ENCODE measurements at places on chromosomes 6 and 20. TPM values are rescaled to one million over a fixed set of nuclear protein-coding genes. Genes with fewer than 3 reads are reported as not detected.

COL21A1 gene
- 1.9 TPM for total RNA-seq

TTLL9 gene
- 0.25 TPM for total RNA-seq

GRCh38 chr20:7285918-7286556, 518.6 kb downstream of the BMP2 start:
- H3K4me1 ChIP-seq, result no peaks in the 10 kb centered on the region
- no peaks in the 10 kb centered on the region for H3K27me3 ChIP-seq
- H3K4me3 ChIP-seq, result no peak overlapping the region
- peak; percentile 89 for DNase-seq

GRCh38 chr6:140897804-140898573, 1234.7 kb upstream of the GJE1 start:
- DNase-seq, result no peak
- no peaks in the 10 kb centered on the region for H3K36me3 ChIP-seq
- H3K27me3 ChIP-seq, result no peaks in the 10 kb centered on the region

- no peak overlapping the region for H3K4me3 ChIP-seq
- H3K4me1 ChIP-seq, result no peaks in the 10 kb centered on the region
- no peaks in the 10 kb centered on the region for H3K36me3 ChIP-seq
- no peak for DNase-seq
- H3K27me3 ChIP-seq, result no peaks in the 10 kb centered on the region
Measured at GRCh38 chr20:14830466-14830865, 493.1 kb upstream of the FLRT3 start.

DNA sequence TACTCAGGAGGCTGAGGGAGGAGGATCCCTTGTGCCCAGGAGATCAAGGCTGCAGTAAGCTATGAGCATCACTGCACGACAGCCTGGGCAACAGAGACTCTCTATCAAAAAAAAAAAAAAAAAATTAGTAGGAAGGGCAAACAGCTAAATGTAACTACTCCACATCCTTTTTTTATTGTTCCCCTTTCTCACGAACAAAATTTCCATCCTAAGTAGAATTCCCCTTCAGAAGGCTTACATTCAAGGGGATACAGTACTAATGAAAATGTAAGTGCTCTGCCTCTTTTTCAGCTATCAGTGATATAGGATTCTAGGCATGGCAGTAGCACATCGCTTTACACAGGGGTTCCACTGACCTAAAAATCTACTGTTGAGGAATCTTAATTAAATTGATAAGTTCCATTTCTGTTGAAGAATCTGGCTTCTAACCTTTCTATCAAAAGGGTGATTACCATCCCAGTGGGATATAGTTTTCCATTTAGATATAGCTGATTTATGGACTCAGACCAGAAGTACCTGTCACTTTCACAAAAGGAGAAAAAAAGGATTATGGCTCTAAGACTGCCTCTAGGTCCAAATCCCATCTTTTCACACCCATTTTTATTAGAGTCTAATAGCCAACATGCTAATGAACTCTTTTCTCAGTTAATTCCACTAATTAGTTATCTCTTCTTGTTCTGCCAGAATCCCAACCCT, 2.6 kb downstream of the B4GALT5 start:
- DNase-seq, result no peak
- no peak overlapping the region for H3K27ac ChIP-seq
- H3K4me1 ChIP-seq, result peaks cover 8% of the 10 kb centered on the region
- H3K27me3 ChIP-seq, result no peaks in the 10 kb centered on the region
- peak overlapping the region; percentile 84 for H3K4me3 ChIP-seq

DNA sequence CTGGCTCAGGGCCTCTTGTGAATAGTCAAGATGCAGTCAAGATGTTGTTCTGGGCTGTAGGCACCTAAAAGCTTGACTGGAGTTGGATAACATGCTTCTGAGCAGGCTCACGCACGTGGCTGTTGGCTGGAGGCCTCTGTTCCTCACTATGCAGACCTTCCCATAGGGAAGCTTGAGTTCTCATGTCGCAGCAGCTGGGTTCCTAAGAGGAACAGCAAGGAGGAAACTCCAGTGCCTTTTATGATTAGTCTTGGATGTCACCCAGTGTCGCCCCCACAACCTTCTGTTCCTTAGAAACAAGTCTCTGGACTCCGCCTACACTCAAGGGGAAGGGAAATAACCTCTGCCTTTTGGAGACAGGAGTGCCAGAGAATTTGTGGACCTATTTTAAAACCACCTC, 210.7 kb downstream of the BCAS1 start:
- H3K27me3 ChIP-seq, result no peaks in the 10 kb centered on the region
- H3K36me3 ChIP-seq, result no peaks in the 10 kb centered on the region
- no peak overlapping the region for H3K4me3 ChIP-seq
- no peak for DNase-seq

Data from endodermal cell (in vitro differentiated cells).